ENCODE measurements at places on chromosomes 7 and 10. TPM values are rescaled to one million over a fixed set of nuclear protein-coding genes. Genes with fewer than 3 reads are reported as not detected.

The FZD1 gene
- 54.4 TPM for polyA plus RNA-seq

The C10orf62 gene
- not detected for polyA plus RNA-seq

The TUBB8 gene
- 0.76 TPM for polyA plus RNA-seq

The COL17A1 gene
- polyA plus RNA-seq, result 0.84 TPM

The ARMC10 gene
- polyA plus RNA-seq, result 44.5 TPM

The RPEL1 gene
- polyA plus RNA-seq, result 0.09 TPM

The GNGT1 gene
- not detected for polyA plus RNA-seq

The MASTL gene
- polyA plus RNA-seq, result 12.1 TPM

The FRMD4A gene
- 54.7 TPM for polyA plus RNA-seq

- DNase-seq, result no peak
Measured at GRCh38 chr7:141381794-141382427, 169.3 kb upstream of the AGK start.

- no peak for DNase-seq
Measured at GRCh38 chr10:676178-676577, 13.3 kb downstream of the DIP2C start.

- no peak for DNase-seq
Measured at GRCh38 chr7:23216021-23216420, 30.6 kb upstream of the GPNMB start.

DNA sequence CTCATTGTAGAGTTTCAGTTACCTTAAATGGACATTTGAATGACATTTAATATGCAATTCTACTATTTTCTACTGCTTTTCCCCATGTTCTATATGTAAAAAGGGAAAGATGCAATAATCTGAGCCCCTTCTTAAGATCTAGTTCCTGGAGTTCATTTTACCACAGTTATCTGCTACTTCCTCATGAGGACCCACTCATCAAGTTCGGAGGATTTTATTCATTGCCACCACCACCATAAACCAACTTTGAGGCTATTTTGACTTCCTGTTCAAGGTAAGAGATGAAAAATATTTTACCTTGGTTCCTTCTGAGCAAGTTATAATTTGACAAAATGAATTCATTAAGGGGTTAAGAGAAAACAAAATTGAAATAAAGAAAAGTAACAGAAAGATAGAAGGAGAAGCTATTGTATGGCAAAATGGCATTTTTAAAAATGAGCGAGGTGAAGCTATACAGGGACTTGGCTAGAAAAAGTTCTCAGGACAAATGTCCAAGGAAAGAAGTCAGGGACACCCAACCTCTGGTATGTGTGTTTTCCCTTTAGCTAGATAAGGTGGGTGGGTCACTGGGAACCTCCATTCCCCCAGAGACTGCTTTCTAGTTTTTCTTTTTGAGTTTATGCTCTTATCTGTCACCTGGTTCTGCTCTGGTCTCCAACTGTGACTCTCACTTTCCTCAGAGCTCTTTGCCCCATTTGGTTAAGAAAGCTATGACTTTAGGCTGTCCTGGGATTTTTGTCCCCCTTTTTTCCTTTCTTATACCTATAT, 14.9 kb upstream of the FAM3C start:
- DNase-seq, result no peak

DNA sequence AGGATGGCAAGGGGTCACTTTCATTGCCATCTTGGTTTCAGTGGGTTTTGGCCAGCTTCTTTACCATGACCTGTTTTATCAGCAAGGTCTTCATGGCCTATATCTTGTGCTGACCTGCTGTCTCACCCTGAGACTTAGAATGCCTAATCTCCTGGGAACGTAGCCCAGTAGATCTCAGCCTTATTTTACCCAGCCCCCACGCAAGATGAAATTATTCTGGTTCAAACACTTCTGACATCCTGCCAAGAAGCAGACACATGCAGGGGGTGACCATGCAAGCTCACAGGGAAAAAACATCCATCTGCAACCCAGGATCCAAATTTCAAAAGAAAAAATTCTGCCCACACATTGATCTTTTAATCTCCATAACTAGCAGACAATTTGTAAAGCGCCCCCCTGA, 88.4 kb upstream of the EEPD1 start:
- no peak for DNase-seq

GRCh38 chr10:127888521-127889312, 4.0 kb downstream of the CLRN3 start:
- no peak for DNase-seq

DNA sequence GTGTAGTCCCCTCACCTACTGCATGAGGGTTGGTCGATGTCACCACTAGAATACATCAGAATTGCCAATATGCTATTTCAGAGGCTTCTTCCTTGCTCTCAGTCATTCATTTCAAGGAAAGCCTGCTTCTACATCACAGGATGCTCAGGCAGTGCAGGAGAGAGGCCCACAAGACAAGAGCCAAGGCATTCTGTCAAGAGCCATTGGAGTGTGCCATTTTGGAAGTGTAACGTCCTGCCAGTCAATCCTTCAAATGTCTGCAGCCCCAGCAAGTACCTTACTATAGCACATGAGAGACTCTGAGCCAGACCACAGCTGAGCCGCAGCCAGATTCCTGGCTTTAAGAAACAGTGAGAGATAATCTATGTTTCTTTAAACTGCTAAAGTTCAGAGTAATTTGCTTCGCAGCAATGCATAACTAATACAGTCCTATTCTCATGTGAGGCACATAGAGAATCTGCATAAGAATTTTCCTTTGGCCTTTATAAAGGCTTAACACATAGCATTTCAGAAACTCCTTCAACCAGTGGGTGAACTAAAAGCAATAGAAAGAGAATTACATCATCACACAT, 166.5 kb upstream of the GNAI1 start:
- no peak for DNase-seq

DNA sequence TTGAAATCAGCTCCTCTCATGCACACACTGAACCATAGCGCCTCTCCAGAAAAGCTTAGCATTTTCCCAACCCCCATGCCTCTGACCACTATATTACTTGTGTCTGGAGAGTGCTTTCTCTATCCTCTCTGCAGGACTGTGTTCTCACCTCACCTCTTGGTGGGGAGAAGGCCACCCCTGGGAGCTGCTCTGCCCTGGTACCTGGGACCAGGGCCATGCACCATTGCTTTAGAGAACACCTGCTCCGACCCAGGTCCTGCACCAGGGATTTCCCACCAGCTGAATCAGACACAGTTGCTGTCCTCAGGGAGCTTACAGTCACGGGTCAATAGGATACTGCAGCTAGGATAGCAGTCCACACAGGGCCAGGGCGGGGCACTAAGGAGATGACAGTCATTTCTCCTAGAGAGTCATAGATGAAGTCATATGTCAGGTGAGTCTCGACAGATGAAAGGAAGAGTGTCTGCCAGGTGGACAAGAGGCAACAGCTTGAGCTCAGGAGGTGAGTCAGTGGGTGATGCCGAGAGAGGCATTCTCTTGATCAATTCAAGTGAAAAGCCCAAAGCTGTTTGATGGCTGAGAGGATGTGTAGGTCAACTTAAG, 619 bp upstream of the LMTK2 start:
- DNase-seq, result no peak

DNA sequence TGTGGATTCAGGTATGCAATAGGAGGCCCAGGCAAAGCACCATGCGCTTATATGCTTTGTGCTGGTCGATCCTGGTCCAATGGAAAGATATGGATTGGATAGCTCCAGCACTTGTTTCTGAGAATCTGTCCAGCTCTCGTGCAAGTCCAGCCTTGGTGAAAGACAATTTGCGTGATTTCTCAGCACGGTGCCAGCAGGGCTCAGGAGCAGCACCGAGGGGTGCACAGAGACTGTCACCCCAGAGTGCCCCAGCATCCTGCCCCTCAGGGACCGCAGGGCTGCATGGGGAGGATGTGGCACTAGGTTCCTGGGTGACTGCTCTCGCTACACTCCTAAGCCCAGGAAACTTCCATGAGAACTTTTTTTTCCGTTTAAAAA, 225.2 kb downstream of the WDR37 start:
- DNase-seq, result no peak

GRCh38 chr10:103736763-103737162, 118.6 kb downstream of the SH3PXD2A start:
- no peak for DNase-seq

GRCh38 chr10:132937861-132938260, 4.5 kb downstream of the CFAP46 start:
- no peak for DNase-seq

DNA sequence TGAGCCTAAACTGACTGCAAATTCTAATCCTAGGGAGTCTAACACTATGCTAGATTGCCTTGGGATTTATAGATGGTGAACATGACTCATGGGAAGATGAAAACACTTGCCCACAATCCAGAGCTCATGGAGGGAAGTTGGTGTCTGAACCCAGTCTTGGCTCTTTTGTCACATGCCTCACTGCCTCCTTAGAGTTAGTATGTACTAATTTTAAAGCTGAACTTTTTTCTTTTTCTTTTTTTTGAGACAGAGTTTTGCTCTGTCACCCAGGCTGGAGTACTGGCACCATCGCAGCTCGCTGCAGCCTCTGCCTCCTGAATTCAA, 14.4 kb downstream of the MRPL32 start:
- no peak for DNase-seq

- DNase-seq, result no peak
Measured at GRCh38 chr7:140022582-140023211, 40.1 kb downstream of the PARP12 start.

GRCh38 chr10:132506711-132507408, 30.7 kb upstream of the INPP5A start:
- DNase-seq, result no peak

GRCh38 chr7:70239918-70240317, 641.6 kb downstream of the AUTS2 start:
- no peak for DNase-seq

DNA sequence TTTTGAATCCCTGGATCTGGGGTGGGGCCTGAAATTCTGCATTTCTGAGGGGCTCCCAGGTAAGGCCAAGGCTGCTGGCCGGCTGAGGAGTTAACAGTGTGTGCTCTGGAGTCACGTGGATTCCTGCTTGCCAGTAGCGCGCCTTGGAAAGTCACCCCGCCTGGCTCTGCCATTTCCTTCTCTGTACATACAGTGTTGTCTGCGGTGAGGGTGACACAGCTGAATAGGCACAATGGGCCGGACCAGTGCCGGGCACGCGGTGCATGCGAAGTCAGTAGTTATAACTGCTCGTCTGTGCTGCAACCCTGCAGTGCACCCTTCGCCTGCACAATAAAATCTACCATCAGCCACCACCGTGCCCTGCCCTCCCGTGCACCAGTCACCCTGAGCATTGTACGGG, 68.0 kb upstream of the EEPD1 start:
- DNase-seq, result no peak

- DNase-seq, result no peak
Measured at GRCh38 chr10:60989400-60989876, 45.5 kb upstream of the RHOBTB1 start.

DNA sequence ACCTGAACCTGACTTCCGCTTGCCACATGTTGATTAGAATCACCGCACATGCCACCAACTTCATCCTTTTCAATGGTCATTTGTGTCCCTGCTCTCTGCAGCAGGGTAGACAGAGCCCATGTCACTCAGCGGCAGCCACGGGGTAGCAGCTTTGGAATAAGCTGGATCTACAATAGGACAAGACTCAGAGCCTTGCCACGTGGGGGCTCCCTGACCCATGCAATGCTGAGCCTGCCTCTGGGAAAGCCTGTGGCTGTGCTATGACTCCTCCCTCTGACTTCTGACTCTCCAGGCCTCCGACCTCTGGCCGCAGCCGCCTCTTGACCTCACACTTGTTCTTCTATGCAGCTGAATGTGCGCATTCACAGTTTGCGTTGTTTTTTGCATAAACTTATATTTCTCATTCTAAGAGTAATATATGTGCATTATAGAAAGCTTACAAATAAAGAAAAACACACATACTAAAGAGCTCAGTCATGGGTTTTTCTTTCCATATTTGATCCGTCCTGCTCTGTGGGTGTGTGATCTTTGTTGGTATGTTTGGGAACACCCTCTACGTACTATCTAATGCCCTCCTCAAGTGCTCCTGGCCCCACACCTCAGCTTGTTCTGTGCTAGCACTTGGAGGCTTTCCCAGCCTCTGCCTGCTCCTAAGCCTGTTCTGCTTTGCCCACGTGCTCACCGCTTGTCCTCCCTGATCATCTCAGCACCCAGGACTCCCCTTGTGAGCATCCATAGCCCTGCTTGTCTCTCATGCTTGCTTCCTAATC, 198.0 kb upstream of the MKI67 start:
- DNase-seq, result no peak

DNA sequence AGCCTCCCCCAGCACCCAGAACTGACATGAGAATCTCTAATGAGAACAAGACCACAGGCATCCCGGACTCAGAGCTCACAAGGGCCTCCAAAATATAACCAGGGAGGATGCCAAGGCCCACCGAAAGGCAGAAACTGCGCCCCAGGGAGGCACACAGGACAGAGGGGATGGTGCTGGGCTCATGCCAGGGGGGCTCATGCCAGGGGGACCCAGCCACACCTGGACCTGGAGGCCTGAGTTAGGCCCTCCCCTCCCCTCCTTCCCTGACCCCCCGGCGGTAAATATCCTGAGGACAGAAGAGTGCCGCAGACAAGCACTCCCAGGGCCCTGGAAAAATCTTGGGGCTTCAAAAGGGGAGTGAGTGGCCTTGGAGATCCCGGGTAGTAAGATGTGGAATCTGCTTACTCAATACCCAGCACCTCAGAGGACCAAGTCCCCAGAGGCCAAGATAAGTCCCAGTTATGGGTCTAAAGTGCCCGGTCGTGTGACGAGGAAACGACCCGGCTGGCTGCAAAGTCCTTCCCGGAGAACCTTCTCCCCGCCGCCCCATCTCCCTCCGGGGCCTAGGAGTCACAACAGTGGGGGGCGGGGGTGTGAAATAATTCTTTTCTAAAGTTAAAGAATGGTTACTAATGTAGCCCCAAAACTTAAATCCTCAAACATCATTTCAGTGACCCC, 11.9 kb downstream of the PDGFA start:
- DNase-seq, result no peak

DNA sequence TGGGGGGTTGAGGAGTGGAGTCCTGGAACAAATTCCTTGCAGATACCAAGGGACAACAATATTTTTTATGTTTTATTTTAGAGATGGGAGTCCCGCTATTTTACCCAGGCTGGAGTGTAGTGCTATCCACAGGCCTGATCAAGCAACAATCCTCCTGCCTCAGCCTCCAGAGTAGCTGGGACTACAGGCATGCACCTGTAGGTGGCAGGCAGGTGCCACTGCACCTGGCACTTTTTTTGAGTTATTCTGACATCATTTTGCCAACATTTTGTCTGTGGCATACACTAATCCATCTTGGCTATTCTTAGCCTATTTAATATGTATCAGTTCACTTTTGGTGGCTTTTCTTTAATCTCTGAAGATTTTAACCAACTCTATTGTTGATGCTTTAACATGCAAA, 317.8 kb upstream of the MTPN start:
- DNase-seq, result no peak

- no peak for DNase-seq
Measured at GRCh38 chr10:70985824-70986622, 97.7 kb upstream of the PCBD1 start.

- no peak for DNase-seq
Measured at GRCh38 chr10:4596951-4597350, 229.1 kb upstream of the AKR1E2 start.

DNA sequence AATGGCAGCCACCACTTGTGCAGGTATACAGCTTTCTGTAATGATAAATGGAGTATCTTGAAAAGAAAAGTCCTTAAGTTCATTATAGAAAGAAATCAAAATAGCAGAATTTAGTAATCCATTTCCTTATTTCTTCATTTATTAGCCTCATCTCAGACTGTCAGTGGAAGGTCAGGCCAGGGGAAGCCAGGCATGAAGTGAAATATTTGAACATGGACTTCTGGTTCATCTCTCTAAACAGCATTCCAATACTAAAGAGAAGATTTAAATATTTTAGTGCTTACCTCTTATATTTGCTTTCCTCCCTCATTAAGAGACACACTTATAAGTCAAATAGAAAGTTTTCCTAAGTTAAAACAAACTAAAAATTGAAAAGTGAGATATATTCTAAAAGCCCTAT, 26.8 kb downstream of the TRDMT1 start:
- no peak for DNase-seq

Measured in right lung (tissue), 10 donors.